Caco-2 (cell line): ENCODE measurements at places on chromosomes 5 and 9.

DNA sequence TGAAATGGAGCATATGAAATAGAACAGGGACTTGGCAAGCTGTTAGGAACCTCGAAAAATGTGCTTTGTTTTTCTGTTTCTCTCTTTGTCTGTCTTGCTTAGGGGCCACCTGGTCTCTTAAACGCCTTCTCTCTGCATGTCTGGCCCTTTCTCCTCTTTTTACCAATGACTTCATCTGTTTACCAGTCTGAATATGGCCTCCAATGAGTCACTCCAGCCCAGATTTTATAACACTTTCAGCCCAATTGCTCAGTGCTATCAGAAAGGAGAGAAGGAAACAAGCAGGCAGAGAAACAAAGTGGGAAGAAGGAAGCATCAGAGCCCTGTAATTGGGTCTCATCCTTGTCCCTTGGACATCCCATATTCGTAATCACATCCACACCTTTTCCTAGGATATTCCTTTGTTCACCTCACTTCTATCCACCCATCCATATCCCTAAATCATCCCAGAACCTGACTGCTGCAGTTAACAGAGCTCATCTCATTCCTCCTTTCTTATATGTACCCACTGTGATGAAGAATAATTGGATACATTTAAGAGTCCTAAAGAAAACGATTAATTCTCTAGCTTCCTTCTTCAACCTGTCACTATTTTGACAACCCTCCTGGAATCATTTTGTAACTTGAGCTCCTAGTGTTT lies 151.8 kb upstream of the GPR151 start:
- DNase-seq: peak; percentile 4
- H3K27ac ChIP-seq: no peak overlapping the region
- no peaks in the 10 kb centered on the region for H3K4me1 ChIP-seq
- H3K36me3 ChIP-seq: no peaks in the 10 kb centered on the region

DNA sequence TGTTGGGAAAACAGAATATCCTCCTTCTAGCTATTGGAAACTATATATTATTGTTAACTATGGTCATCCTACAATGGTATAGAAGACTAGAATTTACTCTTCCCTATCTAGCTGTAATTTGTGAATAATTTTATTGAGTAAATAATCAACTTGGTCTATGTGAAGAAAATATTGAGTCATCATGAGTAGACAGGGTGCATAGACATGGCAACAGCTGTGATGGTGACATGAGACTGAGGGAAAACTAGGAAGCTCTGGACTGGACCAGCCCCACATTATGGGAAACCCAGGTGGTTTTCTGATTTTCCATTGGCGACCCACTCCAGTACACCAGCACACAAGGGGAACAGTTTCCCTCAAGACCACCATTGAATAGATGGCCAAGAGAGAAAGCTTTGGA lies 95.0 kb downstream of the APBA1 start:
- DNase-seq: no peak
- no peak overlapping the region for H3K4me3 ChIP-seq
- H3K27ac ChIP-seq: no peak overlapping the region
- H3K4me1 ChIP-seq: no peaks in the 10 kb centered on the region
- no peaks in the 10 kb centered on the region for H3K27me3 ChIP-seq

GRCh38 chr9:86669422-86669821 lies 277.9 kb downstream of the GAS1 start:
- no peaks in the 10 kb centered on the region for H3K36me3 ChIP-seq
- no peaks in the 10 kb centered on the region for H3K27me3 ChIP-seq
- DNase-seq: no peak
- no peaks in the 10 kb centered on the region for H3K4me1 ChIP-seq
- H3K27ac ChIP-seq: no peak overlapping the region
- no peak overlapping the region for H3K4me3 ChIP-seq

DNA sequence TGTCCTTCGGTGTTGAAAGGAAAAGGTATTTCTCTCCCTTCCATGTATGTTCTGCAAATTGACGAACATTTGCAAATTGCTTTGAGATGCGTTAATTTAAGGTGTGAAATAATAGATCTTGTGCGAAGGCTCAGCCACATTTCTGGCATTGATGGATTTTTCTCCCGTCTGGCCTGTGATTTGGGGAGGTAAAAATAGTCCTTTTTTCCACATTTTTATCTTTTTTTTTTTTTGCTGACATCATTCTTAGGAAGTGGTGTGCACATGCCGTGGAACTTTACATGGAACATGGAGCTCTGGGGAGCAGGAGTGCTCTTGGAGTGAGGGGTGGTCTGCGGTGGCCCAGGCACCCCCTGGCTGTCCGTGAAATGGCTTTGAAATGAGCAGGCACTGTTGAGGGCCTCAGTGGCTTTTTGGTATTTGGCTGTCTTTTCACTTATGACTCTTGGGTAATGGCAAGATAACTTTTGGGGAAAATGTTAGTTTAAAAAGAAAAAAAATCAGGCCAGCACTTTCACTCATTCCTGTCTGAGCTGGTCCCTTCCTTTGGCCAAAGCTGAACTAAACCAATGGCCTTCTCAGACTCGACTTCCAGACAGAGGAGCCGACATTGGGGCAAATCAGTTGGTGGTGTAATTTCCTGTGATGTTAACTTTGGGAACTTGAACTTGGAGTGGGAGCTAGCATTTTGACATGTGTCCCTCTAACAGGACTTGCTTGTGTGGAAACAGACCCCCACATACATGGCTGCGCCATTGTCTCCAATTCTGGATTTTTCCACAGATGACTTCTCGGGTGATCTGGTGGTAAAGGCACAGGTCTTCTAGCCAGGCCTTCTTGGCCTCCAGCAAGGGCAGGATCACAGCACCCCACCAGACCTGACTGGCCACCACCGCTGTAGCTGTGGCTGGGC lies 4.2 kb downstream of the NEK6 start:
- peaks cover 41% of the 10 kb centered on the region for H3K4me1 ChIP-seq
- H3K36me3 ChIP-seq: peaks cover 1% of the 10 kb centered on the region; the same call in 1 of the 2 replicates
- no peak overlapping the region for H3K4me3 ChIP-seq
- no peak for DNase-seq
- peak overlapping the region; percentile 75 for H3K27ac ChIP-seq

DNA sequence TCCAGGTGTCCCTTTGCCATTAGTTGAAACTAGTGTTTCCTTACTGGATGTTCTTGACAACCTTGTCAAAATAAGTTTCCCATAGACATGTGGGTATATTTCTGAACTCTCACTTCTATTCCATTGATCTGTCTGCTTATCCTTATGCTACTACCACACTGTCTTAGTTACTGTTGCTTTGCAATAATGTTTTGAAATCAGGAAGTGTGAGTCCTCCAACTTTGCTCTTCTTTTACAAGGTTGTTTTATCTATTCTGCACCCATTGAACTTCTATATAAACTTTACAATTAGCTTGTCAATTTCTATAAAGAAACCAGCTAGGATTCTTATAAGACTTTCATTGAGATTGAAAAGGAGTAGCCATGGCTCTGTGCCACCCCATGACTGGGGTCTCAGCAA lies 24.3 kb downstream of the CD14 start:
- no peak overlapping the region for H3K4me3 ChIP-seq
- H3K4me1 ChIP-seq: no peaks in the 10 kb centered on the region
- H3K27me3 ChIP-seq: no peaks in the 10 kb centered on the region
- H3K27ac ChIP-seq: no peak overlapping the region

- H3K4me3 ChIP-seq: no peak overlapping the region
- no peaks in the 10 kb centered on the region for H3K36me3 ChIP-seq
- no peaks in the 10 kb centered on the region for H3K4me1 ChIP-seq
- no peaks in the 10 kb centered on the region for H3K27me3 ChIP-seq
- DNase-seq: no peak
These were observed 1107.4 kb downstream of the DTWD2 start for GRCh38 chr5:117880932-117881331.

- H3K4me1 ChIP-seq: peaks cover 13% of the 10 kb centered on the region
- no peak overlapping the region for H3K4me3 ChIP-seq
- DNase-seq: no peak
These were observed 12.4 kb downstream of the ITGA2 start for GRCh38 chr5:53001541-53001940.

DNA sequence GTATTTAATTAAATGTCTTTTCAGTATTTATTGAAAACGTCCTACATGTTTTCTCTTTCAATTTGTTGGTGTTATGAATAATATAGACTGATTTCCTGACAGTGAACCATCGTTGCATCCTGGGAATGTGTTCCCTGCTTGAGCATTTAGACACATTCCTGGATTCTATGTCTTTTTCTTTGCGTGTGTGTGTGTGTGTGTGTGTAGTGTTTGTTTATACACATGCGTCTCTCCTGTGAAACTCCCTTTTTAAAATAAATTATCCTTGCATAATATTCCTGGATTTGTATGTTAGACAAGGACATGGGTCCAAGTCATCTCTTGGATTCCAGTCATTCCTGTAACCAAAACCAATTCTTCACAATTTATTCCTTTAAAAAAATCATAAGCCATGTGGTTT lies 153.4 kb downstream of the HSPA4 start:
- H3K4me1 ChIP-seq: no peaks in the 10 kb centered on the region
- H3K27me3 ChIP-seq: peaks cover under 1% of the 10 kb centered on the region; the same call in 1 of the 2 replicates
- H3K36me3 ChIP-seq: no peaks in the 10 kb centered on the region
- no peak for DNase-seq
- no peak overlapping the region for H3K27ac ChIP-seq

DNA sequence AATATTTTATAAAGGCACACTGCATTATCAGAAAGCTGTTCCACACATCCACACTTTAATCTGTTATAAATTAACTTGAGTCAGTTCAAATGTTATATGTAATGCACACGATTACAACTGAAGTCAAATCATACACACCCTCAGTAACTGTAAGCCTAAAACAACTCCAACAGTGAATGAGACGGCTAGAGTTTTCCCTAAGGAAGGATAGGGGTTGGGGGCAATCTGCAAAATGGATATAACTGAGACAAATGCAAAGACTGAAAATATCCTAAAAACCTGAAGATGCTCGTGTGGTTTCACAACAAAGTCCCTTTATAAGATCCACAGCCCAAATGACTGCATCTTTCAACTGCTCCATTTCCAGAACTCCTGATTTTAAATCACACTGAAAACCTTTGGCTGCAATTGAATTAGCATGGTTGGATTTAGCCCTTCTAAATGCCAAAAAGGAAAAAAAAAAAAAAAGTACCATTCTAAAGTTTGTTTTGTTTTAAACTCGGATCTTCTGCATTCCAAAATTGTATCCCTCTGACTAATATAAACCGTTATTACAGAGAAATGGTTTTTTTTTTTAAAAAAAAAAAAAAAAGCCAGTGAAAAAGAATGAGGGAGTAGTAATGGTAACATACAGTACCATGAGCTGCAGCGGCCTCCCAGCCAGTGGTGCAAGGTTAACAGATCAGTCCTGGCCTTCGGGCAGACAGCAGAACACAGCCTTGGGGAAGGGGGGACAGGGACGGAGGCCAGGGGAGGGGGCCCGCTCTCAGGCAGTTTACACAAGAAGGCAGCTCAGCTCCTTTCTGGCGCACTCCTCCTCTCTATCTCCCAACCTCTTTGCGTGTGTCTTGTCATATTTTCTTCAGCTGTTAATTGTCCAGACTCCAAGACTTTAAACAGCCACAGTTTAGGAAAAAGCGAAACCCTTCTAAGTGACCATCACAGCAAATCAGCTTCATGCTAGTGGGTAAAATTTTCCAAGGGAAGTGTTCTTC lies 166.1 kb downstream of the BNC2 start:
- no peak overlapping the region for H3K27ac ChIP-seq
- H3K4me3 ChIP-seq: no peak overlapping the region
- DNase-seq: no peak
- H3K4me1 ChIP-seq: no peaks in the 10 kb centered on the region
- no peaks in the 10 kb centered on the region for H3K36me3 ChIP-seq

- no peaks in the 10 kb centered on the region for H3K27me3 ChIP-seq
- H3K4me3 ChIP-seq: no peak overlapping the region
- no peaks in the 10 kb centered on the region for H3K36me3 ChIP-seq
- no peak for DNase-seq
- H3K27ac ChIP-seq: no peak overlapping the region
These were observed 48.7 kb downstream of the BAAT start for GRCh38 chr9:101336091-101336490.

DNA sequence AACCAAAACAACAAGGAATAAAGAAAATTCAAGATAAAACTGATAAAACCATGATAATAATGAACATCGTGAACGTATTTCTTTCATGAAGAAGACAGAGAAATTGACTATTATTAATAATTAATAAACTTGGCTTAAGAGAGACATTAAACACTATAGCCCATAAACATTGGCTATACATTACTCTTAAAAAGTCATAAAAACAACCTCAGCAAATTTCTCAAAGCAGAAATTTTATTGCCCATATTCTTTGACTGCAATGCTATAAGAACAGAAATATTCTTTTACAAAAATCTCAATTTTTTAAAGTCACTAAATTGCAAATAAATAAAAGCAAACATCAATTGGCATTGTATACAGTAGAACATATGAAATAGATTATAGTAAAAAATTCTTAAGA lies 42.5 kb downstream of the CSF2 start:
- H3K27ac ChIP-seq: no peak overlapping the region
- no peaks in the 10 kb centered on the region for H3K4me1 ChIP-seq
- no peaks in the 10 kb centered on the region for H3K36me3 ChIP-seq
- no peak overlapping the region for H3K4me3 ChIP-seq
- DNase-seq: no peak
- H3K27me3 ChIP-seq: no peaks in the 10 kb centered on the region

- H3K4me1 ChIP-seq: peaks cover 49% of the 10 kb centered on the region
- no peak overlapping the region for H3K4me3 ChIP-seq
- no peak for DNase-seq
- peak overlapping the region; percentile 60 for H3K27ac ChIP-seq
- no peaks in the 10 kb centered on the region for H3K27me3 ChIP-seq
These were observed 10.9 kb downstream of the CXXC5 start for GRCh38 chr5:139658928-139659667.

DNA sequence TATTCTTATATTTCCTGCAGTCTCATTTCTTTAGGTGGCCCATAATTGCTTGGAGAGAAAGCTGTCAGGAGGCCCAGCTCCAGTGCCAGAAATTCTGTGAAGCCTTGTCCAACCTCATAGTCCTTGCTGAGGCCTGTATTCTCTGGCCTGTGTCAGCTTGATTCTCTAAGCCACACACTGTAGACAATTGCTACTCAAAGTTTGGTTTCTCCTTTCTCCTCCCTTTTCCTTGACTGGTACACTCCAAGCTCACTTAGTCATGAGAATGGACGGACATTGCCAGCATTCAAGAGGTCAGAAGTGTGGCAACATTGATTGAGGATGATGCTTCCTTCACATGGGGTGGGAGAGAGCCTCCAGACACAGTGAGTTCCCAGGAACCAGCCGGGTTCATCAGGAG lies 71.3 kb upstream of the CXCL14 start:
- no peaks in the 10 kb centered on the region for H3K36me3 ChIP-seq
- H3K4me1 ChIP-seq: no peaks in the 10 kb centered on the region
- no peak overlapping the region for H3K4me3 ChIP-seq
- DNase-seq: no peak
- H3K27me3 ChIP-seq: no peaks in the 10 kb centered on the region
- H3K27ac ChIP-seq: no peak overlapping the region

GRCh38 chr5:155783246-155783645 lies 543.7 kb upstream of the SGCD start:
- H3K4me3 ChIP-seq: no peak overlapping the region
- no peaks in the 10 kb centered on the region for H3K36me3 ChIP-seq

GRCh38 chr9:133998915-133999595 lies 6.9 kb upstream of the VAV2 start:
- no peak overlapping the region for H3K4me3 ChIP-seq
- no peaks in the 10 kb centered on the region for H3K27me3 ChIP-seq
- H3K36me3 ChIP-seq: no peaks in the 10 kb centered on the region
- H3K27ac ChIP-seq: no peak overlapping the region

- H3K36me3 ChIP-seq: no peaks in the 10 kb centered on the region
- H3K4me3 ChIP-seq: no peak overlapping the region
- no peak for DNase-seq
- no peak overlapping the region for H3K27ac ChIP-seq
These were observed 541.1 kb downstream of the NR2F1-AS1 start for GRCh38 chr5:93039888-93040287.

- H3K36me3 ChIP-seq: no peaks in the 10 kb centered on the region
- H3K27ac ChIP-seq: no peak overlapping the region
- no peak for DNase-seq
- H3K4me1 ChIP-seq: no peaks in the 10 kb centered on the region
- H3K4me3 ChIP-seq: no peak overlapping the region
These were observed 87.7 kb downstream of the AUH start for GRCh38 chr9:91273853-91274552.
